ENCODE measurements at places on chromosomes 1 and 21. TPM values are rescaled to one million over a fixed set of nuclear protein-coding genes. Genes with fewer than 3 reads are reported as not detected.

DNA sequence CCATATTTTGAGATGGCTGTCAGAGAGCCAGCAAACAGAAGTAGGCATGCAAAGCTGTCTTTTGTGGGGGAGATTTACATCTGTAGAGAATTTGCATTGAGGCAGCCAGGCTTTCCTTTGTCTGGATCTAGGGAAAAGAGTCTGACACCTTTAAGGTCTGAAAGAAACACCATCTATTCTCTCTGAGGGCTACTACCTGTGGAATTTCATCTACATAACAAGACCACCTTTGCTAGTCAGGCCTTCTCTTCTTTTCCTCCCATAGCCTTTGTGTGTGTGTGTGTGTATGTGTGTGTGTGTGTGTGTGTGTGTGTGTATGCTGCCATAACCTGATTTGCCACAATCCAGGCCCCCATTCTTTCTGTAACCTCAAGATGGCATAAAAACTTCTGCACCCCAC is 28.4 kb upstream of the DMRTB1 start:
- peak; percentile 45 for DNase-seq

ATXN7L2 gene
- total RNA-seq, result 10.8 TPM

RGS13 gene
- not detected for total RNA-seq

KCNJ6 gene
- total RNA-seq, result not detected

- no peak for DNase-seq
These were observed 16.1 kb downstream of the BTG2 start for GRCh38 chr1:203321273-203322052.

HNRNPCL1 gene
- not detected for total RNA-seq

- DNase-seq, result no peak
These were observed 285.0 kb upstream of the NR5A2 start for GRCh38 chr1:199742547-199742946.

- peak; percentile 39 for DNase-seq
These were observed 1.3 kb downstream of the SIPA1L2 start for GRCh38 chr1:232628335-232629249.
